Cortex of kidney (tissue), 1 donor: ENCODE measurements at places on chromosomes 1 and 21.

DNA sequence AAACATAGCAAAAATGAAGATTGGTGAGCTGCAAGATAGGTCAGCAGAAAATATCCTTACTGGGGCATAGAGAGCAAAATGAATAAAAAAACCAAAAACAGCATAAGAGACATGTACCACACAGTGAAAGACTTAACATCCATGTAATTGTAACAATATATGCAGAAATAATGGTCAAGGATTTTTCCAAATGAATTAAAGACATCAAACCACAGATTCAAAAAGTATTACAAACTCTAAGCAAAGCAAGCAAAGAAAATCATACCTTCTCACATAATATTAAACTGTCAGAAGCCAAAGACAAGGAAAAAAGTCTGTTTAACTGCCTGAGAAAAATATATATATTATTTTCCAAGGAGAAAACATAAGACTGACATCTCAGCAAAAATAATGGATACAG is 111.3 kb downstream of the MIS18A start:
- DNase-seq, result no peak

DNA sequence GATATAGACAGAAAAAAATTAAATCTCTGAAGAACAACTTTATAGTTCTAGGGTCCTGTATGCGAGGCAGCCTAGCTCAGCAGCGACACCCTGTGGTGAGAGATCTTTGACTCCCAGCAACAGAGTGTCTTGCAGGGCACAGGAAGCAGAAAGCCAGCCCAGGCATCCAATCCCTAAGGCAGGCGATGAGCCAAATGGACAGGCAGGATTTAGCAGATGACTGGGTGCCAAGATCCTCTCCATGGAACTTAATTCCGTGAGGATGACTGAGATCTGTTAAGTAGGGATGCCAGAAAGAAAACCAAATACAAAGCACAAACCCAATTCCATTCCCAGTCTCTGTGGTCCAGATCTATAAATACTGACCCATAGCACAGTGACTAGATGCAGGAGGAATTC is 38.8 kb downstream of the HLCS start:
- DNase-seq, result no peak

DNA sequence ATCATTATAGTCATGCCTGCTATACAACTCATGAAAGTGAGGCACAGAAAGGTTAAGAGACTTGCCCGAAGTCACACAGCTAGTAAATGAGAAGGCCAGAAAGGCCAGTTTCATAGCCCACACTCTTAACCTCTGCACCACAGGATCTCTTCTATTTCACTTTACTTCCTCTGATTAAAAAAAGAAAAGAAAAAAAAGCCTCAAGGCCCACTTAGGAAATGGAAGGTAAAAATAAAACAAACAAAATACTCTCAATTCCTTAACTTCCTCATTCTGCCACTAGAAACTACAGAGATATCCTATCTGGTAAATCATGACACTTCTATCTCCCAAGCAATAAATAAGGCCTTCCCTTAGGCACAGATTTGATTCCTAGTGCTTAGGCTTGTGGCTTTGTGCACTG is 7.6 kb upstream of the ENAH start:
- no peak for DNase-seq

- no peak for DNase-seq
These were observed 37.2 kb downstream of the PDE9A start for GRCh38 chr21:42690586-42690985.

DNA sequence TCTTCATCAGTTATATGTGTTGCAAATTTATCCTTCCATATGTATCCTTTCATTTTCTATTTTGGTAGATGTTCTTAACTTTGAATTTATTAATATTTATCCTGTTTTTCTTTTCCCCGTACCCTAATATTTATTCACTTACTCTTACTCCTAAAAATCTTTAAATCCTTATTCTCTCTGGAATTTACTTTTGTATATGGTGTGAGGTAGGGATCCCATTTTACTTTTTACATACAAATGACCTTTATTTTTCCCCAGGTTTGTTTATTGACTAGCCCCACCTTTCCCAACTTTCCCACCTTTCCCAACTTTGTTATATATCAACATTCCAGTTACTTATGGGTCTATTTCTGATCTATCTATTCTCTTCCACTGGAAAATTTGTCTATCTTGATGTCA is 21.7 kb upstream of the ADAR start:
- DNase-seq, result no peak

DNA sequence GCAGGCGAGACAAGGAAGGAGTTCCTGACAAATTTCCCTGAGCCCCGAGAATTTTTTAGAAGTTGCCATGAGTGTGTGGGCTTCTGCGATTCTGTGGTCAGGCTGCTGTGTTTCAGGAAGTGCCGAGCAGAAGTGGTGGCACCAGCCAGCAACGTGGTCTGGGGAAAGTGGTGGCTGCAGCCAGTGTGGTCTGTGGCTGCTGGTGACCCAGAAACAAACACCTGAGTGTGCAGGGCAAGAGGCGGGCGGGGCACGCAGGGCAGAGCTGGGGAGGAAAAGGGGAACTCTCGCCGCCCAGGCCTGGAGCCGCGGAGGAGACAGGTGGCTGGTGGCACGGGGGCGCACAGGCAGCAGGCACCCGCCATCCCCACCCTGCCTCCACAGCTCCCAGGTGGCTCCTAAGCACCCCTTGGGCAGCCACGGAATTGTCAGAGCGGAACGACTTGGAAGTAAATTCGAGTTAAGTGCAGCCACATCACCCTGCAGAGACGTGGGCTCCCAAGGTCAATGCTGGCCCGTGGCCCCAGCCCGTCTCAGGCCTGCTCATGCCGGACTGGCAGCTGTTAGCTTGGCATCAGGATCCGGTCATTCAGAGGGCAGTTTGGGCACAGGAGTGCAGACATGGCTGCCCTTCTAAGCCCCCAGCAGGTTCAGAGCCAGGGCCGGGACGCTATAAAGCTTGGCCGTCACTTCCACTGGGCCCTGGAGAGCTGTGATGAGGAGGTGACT is 25.1 kb downstream of the PRDM16 start:
- DNase-seq, result no peak

DNA sequence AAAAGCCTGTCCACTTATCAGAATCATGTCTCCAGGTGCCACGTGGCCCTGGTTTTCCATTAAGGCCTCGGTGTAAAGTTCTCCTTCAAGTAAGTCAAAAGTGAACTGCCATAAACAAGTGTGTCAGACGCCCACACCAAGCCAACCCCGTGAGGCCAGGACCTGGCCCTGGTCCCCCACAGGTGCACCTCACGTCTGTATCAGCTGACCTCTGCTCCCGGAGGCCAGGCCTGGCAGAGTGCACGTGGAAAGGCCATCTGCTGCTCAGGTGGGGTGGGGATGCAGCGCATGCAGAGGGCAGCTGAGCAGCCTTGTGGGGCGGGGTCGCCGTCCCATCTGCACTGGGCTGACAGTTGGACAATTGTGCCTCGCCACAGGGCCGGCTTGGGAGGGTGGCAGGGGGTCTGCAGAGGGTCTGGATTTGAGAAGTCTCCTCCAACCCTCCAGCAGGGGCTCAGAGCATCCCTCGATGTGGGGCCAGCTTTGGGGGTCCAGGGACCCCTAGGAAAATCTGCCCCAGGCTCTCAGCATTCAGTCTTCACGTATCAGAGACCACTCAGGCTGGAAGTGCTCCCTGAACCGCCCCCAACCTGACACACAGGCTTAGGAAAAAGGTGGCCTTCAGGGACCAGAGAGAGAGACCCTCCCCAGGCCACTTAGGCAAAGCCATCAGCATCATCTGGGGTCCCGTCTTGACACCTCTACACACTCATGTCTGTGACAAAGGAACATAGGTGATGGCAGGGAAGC is 3.0 kb downstream of the SLC19A1 start:
- DNase-seq, result no peak

- DNase-seq, result no peak
These were observed 101.1 kb downstream of the ZP4 start for GRCh38 chr1:237789619-237790018.

DNA sequence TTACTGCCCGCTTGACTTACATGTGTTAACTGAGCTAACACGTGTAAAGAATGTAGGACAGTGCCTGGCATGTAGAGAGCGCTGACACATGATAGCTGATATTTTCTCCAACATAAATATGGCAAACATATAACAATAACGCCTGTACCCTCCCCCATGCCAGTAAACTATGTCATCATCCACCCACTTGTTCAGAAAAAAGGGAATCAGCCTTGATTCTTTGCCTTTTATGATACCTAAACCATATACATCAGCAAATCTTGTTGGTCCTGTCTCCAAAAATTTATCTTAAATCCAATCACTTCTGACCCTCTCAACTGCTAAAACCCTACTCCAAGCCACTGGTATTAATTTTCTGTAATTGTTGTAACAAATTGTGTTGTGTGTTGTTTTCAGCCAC is 1.1 kb upstream of the ZNF692 start:
- no peak for DNase-seq

DNA sequence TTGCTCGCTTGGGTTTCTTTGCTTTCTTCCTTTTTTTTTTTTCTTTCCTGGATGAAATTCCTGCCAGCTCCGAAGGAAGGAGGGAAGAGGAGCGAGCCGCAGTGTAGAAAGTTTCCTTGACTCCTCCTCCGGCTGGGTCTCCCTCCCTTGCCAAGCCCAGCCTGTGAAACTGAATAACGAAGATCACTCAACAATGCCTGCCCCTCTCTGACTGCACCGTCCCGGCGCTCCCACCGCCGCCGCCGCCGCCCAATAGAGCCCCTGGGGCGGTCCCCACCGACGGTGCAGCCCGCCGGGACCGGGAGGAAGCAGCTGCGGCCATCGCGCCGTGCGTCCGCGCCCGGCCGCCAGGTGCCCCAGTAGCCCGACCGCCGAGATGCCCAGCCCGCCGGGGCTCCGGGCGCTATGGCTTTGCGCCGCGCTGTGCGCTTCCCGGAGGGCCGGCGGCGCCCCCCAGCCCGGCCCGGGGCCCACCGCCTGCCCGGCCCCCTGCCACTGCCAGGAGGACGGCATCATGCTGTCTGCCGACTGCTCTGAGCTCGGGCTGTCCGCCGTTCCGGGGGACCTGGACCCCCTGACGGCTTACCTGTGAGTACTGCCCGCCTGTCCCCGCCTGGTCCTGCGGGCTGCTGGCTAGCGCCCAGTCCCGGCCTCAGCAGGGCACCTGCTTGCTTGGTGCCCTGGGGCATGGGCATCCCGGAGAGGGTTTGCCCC is at the start of gene LGR6:
TSS of gene LGR6 (plus strand) at position 186 of the 714 bp plus-strand sequence. CDS start at position 377, 191 bp downstream.
- DNase-seq, result no peak

DNA sequence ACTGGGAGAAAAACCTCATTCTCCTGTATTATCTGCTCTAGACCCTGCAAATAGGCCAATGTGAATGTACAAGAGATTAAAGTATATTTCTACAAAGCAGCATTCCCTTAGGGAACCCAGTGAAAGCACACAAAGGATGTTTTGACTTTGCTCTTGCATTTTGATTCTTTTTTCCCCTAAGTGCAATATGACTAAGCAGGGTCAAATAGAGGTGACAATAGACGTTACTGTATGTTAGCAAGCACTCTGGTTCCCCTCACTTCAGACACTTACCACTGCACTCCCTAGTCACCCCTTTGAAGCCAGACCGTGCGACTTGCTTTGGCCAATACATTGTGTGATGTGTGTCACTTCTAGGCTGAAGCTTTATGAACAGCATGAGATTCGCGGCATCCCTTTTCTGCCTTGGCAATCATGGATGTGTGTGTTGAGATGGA is 209.7 kb downstream of the RHOU start:
- DNase-seq, result no peak

GRCh38 chr1:201966171-201966570 is 10.9 kb downstream of the TIMM17A start:
- no peak for DNase-seq

DNA sequence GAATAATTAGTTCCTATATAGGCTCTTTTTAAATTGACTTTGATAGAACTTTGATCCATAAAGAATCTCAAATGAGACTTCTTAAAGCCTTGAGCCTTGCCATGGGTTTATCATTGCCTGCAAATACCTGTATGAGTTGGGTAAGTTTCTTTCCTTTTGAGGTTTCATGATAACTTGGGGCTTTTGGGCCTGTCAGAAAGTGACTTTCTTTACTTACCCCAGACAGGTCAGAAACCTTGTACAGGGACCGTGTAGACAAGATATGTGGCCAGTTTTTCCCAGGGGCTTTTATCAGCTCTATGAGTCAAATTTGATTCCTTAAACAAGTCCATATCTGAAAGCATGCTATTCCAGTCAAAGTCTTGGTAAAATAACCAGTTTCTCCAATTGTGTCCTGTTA is 17.3 kb downstream of the KCTD3 start:
- no peak for DNase-seq

- DNase-seq, result no peak
These were observed 28.7 kb upstream of the PWP2 start for GRCh38 chr21:44078411-44078981.

DNA sequence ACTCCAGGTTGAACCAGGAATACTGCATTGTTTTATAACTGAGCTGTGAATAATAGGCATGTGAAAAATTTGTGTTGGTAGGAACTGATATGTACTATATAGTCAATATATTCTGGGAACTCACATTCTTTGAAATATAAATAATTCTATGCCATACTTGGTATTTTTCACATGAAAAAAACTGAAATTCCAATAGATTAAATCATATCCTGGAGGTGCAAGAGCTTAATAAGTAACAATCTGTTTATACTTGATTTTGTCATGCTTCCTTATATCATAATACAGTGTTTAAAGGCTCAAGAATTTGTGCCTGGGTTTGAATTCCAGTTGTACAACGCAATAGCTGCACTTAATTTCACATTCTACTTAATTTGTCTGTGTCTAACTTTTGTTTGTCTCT is 387.0 kb downstream of the USP25 start:
- DNase-seq, result no peak

- DNase-seq, result no peak
These were observed at the start of gene ZYG11A for GRCh38 chr1:52842643-52843310. Gene ZYG11A (plus strand): TSS chr1:52842760. CDS start chr1:52842884, 124 bp downstream.

DNA sequence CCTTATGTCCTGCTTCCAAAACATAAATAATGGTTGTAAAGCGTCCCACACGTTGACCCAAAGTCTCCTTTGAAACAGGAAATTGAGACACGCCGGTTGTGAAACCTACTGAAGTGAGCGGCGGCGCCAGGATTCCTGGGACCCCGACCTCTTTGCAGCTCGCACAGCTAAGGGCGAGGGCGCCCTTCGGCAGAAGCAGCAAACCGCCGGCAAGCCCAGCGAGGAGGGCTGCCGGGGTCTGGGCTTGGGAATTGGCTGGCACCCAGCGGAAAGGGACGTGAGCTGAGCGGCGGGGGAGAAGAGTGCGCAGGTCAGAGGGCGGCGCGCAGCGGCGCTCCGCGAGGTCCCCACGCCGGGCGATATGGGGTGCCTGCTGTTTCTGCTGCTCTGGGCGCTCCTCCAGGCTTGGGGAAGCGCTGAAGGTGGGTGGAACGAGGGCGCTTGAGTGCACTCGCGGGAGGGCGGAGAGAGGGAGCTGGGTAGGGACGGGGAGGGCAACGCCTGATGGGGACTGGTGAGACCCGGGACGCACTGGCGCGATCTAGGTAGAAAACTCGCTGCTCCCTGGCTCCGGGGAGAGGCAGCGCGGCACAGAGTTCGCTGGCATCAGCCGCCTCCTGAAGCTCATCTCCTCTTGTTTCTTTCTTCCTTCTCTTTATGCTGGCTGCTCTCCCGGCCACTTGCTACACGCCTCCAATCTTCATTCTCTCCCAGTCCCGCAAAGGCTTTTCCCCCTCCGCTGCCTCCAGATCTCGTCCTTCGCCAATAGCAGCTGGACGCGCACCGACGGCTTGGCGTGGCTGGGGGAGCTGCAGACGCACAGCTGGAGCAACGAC is at the start of gene CD1D:
TSS of gene CD1D (plus strand) at position 155 of the 836 bp plus-strand sequence. CDS start at position 362, 207 bp downstream.
- no peak for DNase-seq
